ENCODE measurements at places on chromosomes 4 and X.

DNA sequence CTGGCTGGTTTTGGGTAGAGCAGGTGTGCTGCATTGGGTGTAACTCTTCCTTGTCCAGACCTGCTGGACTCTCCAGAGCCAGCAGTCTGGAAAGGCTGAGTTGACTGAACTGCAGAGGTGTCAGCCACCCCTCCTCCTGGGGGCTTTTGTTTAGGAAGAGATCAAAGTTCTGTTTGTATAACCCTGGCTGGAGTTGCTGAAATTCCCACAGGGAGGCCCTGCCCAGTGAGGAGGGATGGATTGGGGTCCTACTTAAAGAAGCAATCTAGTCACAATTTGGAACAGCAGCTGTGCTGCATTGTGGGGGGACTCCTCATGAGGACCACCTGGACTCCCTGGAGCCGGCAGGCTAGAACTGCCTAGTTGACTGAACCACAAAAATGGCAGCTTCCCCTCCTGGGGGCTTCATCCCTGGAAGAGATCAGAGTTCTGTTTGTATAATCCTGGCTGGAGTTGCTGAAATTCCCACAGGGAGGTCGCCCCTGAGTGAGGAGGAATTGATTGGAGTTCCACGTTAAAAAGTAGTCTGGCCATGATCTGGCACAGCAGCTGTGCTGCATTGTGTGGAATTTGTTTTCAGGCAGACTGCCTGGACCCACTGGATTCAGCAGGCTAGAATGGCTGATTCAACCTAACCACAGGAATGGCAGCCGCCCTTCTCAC lies 264.9 kb upstream of the ZC4H2 start:
- no peak for DNase-seq

- DNase-seq: no peak
Observed at GRCh38 chrX:117765211-117765610, 351.4 kb downstream of the KLHL13 start.

GRCh38 chr4:129014566-129015509 lies 78.5 kb downstream of the SCLT1 start:
- DNase-seq: no peak

DNA sequence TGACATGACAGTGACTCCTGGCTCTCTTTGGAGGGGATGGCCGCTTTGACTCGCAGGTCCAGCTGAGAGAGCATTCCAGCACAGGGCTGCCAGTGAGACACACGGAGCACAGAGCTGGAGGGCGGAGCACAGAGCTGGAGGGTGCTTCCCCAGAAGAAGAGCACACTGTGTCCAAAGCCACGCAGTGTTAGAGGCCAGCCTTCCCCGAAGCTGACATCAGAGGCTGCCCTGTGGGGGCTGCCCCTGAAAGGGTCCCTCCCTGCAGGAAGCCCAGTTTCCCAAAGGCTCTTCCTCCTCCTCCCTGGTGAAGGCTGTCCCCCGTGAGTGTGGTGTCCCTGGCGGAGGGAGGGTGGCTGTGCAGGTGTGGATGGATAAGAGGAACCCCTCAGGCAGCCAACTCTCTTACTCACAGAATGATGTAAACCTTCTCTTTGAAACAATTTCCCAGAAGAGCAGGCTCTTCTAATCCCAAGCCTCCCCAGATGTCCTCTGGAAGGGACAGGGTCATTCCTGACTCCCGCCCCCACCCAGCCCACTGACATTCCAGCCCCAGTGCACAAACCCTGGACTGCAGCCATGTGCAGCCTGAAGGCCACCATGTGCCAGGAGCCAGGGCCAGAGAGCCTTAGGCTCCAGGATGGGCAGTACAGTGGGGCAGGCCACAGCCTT lies 53.4 kb downstream of the PSAPL1 start:
- DNase-seq: no peak

DNA sequence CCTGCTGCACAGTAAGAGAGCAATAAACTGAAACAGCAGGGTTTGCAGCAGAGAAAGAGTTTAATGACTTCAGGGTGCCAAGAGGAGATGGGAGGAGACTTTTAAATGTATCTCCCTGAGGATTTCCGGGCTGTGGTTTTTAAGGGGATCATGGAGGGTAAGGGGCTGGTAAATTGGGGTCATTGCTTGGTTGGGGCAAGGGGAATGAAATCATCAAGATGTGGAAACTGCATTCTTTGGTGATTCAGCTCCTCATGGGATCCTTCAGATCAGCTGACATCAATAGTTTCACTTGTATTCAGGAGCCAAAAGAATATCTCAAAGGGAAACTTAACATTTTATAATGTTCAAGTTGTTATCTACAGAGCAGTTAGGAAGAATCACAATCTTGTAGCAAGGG lies 174.3 kb upstream of the ANXA10 start:
- no peak for DNase-seq

GRCh38 chr4:4248029-4248884 lies at the start of gene TMEM128:
Gene TMEM128, minus strand, starts transcription at chr4:4248223. Its CDS starts 21 bp downstream, at chr4:4248202.
- DNase-seq: peak; percentile 91

GRCh38 chrX:4710618-4711433 lies 997.4 kb upstream of the PRKX start:
- DNase-seq: no peak

DNA sequence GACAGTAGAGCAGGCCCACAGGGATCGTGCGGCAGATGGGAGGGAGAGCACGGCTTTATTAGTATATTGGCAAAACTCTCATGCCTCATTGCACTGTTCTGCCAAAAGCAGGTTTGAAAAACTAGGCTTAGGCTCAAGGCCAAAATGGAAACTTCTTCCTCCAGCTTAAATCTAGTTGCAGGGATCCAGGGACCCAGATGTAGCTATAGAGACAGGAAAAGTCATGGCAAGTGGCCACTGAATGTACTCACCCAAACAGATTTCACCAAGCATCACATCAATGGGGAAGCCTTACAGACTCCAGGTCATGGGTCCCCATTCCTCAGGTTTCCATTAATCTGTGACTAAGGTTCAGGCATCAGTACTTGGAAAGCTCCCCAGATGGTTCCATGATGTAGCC lies 149.2 kb downstream of the STK32B start:
- DNase-seq: no peak

DNA sequence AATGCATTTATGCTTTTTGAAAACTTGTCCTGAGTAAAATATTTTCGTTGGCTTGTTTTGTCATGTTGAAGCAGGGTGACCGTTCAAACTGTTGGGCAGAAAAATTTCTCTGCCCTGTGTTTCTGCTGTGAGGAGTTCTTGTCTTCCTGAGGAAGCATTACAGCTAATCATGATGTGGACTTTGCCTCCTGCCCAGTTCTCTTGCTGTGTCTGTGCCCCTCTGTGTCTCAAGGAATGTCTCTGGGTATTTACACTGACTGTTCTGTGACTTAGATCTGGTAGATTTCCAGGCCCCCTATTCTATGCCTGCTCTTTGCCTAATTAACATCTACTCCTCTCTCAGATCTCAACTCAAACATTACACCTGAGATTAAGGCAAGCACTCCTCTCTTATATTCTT lies 30.4 kb upstream of the RPL34 start:
- DNase-seq: no peak

- no peak for DNase-seq
Observed at GRCh38 chrX:106302304-106302703, 134.2 kb downstream of the PWWP3B start.

GRCh38 chrX:20205927-20206708 lies 60.6 kb downstream of the RPS6KA3 start:
- DNase-seq: no peak

- no peak for DNase-seq
Observed at GRCh38 chrX:46279925-46280313, 265.3 kb downstream of the ZNF674 start.

DNA sequence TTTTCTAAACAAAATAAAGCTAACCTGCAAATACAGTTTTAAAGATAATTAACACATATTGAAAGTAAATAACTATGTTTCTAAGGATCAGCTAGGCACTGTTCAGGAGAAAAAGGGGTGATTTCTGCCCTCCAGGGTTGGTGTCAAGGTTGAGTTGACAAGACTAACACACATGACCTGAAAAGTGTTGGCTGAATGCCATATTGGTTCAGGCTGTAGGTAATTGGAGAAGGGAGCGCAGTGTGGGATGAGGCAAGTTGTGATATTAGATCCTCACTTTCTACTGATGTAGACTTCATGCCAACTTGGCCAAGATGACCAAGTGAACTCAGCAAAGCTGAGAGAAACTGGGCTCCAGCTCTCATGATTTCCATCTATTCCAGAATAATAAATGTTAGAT lies 42.2 kb downstream of the PPM1K start:
- DNase-seq: no peak

- DNase-seq: no peak
Observed at GRCh38 chr4:36000941-36001557, 243.3 kb downstream of the ARAP2 start.

- no peak for DNase-seq
Observed at GRCh38 chrX:155857561-155857960, 23.6 kb upstream of the VAMP7 start.

DNA sequence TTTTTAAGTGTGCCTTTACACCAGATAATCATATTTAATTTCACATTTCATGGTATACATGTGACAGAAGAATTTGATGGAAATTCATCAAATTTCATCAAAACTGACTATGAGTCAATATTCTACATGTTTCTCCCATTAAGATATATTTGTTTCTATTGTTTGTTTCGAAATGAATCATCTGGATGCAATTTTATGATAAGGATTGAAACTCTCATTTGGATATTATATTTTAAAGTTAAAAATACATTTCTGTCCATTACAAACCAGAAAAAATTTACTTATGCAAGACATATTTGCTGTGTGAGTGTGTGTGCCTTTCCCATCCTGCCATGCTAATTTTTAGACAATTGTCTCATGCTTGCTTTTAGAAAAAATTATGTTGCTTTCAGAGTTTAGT lies 52.2 kb downstream of the SULT1B1 start:
- DNase-seq: no peak

- peak; percentile 72 for DNase-seq
Observed at GRCh38 chrX:115344885-115345614, 55.5 kb downstream of the LUZP4 start.

DNA sequence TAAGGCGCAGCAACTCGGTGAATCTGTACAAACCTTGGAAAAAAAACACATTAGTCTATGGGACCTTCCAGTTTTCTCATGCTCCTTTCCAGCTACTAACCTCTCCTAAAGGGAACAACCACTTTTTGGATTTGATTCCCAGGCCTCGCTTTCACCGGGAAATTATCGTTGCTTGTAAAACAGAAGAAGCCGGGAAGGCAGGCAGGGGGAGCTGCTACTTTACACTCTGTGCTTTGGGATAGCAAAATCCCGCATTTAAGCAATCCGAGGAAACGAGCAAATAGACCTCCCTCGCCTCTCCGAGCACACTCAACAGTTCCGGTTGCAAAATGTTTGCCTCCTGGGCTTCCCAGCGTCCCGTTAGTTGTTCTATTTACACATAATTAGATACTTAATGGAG lies 1.2 kb downstream of the CD38 start:
- DNase-seq: peak; percentile 57

DNA sequence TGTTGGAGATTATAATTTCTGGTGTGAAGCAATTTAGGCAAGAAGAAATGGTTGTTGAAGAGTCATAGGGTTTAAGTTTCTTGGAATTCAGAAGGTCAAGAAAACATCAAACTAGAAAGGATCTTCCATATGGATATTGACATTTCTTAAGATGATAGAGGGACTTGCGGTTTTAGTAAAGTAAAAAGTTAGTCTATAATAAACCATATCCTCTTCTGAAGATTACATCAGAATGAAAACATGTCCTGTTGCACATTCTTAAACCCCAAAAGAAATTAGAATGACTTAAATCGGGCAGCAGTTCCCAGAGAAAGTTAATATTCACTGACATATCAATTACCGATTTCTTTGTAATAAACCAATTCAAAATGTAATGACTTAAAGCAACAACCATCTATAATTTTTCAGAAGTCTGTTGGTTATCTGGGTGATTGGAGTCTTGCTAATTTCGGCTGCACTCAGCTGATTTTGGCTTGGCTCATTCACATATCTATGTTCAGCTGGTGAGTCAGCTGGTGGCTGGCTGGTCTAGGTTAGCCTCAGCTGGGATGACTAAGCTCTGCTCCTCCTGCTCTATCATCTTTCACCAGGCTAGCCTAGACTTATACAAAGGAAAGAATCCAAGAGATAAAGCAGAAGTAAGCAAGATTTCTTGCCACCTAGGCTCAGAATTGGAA lies 24.4 kb upstream of the DYNLT3 start:
- peak; percentile 42 for DNase-seq

- peak; percentile 50 for DNase-seq
Observed at GRCh38 chr4:183182873-183183725, 84.0 kb downstream of the WWC2 start.

GRCh38 chr4:2732526-2732925 lies 23.6 kb downstream of the TNIP2 start:
- no peak for DNase-seq

GRCh38 chr4:78937837-78938236 lies 1.4 kb downstream of the PAQR3 start:
- peak; percentile 15 for DNase-seq

Measured in ACHN (cell line).